ENCODE measurements at places on chromosomes 4 and X.
A peak's percentile ranks its signal among the peaks of the same experiment; 100 is the strongest.

- DNase-seq: no peak
Observed at GRCh38 chr4:52711272-52711671, 40.0 kb downstream of the ERVMER34-1 start.

- no peak for DNase-seq
Observed at GRCh38 chr4:102295153-102295862, 50.0 kb downstream of the SLC39A8 start.

- DNase-seq: no peak
Observed at GRCh38 chr4:132824761-132825160, 324.3 kb upstream of the PCDH10 start.

GRCh38 chr4:111618908-111619307, 526.3 kb upstream of the FAM241A start:
- DNase-seq: no peak

GRCh38 chr4:174763454-174764104, 65.5 kb downstream of the GLRA3 start:
- no peak for DNase-seq

- peak; percentile 19 for DNase-seq
Observed at GRCh38 chr4:80610845-80611677, 275.5 kb downstream of the CFAP299 start.

GRCh38 chr4:67055319-67055718, 490.0 kb downstream of the CENPC start:
- DNase-seq: no peak

GRCh38 chr4:72969976-72970375, 99.5 kb downstream of the COX18 start:
- DNase-seq: no peak

DNA sequence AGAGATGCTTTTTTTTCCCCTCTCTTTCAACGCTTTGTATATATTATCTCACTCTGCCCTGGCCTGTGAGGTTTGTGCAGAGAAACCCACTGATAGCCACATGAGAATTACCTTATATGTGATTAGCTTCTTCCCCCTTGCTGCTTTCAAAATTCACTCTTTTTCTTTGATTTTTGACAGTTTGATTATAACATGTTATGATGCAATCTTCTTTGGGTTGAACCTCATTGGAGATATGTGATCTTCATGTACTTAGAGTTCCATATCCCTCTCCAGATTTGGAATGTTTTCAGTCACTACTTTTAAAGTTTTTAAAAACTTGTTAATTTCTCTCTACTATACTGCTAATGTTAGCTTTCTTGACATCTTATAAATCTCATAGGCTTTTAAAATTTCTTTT, 479.5 kb upstream of the AGA start:
- DNase-seq: no peak

GRCh38 chr4:34365946-34366345, 1878.4 kb downstream of the ARAP2 start:
- DNase-seq: no peak

- no peak for DNase-seq
Observed at GRCh38 chrX:118675966-118676349, 51.4 kb upstream of the IL13RA1 start.

GRCh38 chrX:105608745-105609144, 213.6 kb upstream of the NRK start:
- no peak for DNase-seq

DNA sequence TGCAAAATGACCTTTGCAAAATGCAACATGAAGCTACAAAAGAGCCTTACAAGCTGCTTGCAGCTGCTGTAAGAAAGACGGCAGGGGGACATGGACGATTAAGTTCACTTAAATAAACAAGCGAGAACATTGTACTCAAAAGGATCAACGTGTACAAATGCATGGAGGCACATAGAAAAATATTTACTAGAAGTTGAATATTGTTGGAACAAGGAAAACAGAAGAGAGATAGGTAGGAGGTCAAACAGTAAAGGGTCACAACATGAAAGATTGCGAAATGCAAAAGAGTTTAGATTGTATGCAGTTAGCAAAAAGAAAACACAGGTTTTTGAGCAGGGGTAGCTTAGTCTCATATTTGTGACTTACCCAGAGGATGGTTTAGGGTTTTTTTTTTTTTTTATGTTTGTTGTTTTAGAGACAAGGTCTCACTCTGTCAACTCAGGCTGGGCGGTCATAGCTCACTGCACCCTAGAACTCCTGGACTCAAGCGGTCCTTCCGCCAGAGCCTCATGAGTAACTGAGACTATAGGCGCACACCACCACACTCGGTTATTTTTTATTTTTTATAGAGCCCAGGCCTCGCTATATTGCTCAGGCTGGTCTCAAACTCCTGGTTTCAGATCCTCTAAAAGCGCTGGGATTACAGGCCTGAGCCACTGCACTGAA, 1.4 kb upstream of the PHF8 start:
- no peak for DNase-seq

GRCh38 chrX:97399400-97399799, 515.7 kb downstream of the RPA4 start:
- DNase-seq: no peak

- peak; percentile 66 for DNase-seq
Observed at GRCh38 chr4:57078685-57079521, 31.3 kb downstream of the IGFBP7 start.

DNA sequence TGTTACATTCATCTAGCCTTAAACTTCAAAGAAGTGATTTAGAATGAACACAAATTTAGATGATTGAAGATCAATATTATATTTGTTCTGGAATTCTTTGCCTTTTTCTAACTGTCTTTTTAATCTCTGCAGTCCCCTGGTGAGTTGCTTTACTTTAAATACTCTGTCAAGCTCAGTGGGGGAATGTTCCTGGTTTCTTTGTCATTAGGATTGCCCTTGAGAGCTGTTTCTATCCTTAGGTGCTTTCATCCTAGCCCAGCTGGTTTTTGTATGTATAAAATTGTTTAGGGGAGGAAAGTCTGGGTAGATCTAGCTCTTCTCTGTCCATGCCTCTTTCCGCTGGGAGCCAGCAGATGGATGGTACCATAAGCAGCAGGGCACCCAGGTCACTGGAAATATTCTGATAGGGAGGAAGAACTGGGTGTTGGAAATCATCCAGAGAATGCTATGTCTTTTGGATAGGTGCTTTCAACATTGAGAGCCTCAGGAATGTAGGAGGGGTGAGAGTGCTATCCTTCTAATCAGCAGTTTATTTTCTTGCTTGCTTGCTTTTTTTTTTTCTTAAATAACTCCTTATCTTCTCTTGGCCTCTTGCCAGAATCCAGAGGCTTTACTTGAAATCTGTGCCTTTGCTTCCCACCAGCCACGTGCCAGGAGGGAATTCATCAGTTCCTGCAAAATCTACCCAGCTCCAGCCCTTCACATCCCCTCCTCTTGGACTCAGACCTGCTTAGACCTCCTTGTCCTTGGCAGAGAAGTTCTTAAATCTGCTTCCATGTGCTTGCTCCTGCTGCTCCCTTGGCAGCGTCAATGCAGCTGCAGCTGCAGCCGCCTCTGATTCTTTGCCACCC, 215.3 kb upstream of the ANXA3 start:
- no peak for DNase-seq

DNA sequence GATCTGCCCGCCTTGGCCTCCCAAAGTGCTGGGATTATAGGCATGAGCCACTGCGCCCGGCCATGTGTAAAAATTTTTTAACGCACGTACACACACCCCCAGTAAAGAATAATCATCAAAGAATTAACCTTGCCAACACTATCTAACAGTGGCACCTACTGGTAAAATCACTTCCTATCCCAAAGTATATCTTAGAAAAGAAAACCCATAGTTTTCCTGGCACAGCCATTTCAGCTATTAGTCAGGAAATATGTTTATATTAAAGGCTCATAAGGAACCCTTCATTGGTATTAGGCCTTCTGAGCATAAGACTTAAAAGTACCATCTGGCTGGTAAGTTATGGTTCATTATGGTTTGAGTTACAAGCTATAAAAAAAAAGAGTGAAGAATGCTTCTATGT, 14.1 kb downstream of the S100G start:
- DNase-seq: no peak

DNA sequence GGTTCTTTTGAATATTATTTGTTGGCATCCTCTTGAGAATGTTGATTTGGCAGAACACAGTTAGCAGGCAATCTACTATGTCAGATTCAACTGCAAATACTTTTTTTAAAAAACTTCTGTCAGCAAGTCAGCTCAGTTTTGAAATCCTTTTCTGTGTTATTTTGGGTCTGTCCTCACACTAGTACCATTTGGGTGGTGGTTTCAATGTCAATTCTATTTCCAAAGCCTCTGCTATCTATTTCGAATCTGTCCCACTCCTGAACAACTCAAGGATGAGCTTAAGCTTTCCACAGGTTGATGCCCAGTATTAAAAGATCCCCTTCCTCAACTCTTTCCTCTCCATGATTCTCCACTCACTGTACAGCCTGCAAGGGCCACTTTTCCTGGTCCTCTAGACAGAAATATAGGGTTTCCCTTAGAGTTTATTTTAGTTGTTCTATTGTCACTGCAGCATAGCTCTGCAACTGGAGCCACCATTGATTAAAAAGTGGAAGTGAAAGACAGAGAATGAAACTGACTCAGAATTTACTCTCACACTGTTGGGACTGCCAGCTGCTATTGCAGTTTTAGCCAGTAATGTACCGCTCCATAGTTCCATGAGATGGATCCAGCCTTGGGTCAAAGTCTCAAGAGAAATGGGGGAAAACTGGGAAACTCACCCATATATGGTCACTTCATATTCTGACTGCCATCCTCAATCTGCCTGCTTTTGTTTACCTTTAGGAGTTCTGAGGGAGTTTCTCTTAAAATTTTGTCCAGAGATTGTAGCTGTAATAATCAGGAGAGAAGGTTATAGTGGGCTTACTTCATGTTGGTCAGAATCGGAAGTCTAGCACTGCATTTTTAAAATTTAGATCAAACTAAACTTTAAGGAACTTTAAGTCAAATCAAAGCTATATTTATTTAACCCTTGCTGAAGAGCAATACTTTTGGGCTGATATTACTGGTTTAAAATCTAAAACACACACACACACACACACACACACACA, 14.6 kb downstream of the HDX start:
- no peak for DNase-seq

DNA sequence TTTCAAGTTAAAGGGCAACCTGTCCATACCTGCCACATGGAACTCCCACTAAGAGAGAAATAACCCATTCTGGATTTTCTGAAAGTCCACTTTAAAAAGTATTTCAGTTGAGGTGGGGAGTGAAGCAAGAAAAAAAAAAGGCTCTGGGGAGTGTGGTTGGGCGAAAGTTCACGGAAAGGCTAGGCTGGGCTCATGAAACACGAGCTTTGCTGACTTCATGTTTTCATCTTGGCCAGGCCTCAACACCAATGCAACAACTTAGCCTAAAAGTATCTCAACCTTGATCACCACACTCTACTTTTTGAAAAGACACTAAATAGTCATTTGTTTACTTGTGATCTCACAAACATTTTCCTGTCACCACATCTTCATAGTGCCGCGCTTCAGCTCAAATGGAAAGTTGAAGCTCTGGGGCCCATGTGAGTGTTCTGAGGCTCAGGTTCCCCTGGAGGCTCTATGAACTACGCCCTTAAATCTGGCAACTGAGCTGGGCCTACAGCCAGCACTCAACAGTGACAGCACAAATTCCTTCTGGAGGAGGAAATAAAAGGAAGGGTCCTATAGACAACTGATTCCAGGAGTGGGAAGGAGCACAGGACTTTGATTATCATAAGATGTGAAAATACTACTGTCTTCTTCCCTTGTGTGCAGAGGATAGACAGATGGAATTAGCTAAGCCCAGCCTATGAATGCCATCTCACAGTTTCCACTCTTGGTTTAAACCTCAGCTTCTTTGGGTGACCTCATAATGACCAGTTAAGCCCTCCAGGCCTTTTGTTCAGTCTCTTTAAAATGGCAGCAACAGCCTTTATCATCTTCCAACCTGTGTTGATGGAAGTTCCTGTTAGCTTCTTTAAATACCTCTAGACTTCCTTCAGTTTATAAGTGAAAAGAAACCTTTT, 5.1 kb downstream of the CD40LG start:
- no peak for DNase-seq

DNA sequence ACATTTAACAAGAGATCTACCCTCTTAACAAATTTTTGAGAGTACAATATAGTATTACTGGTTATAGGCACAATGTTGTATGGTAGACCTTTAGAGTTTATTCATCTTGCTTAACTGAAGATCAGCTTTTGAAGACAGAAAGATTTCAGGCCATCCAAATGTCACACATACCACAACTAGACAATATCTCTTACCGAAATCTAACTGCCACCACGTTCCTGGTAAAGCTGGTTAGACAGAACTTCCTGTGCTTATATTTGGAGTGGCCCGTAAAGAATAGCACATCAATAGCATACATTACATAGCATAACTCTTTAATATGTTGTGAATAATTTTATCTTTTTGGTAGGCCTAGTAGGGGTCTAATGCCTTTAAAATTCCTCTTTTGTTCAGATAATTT, 29.8 kb upstream of the ARHGEF6 start:
- DNase-seq: no peak

- DNase-seq: no peak
Observed at GRCh38 chr4:144634978-144635747, 10.8 kb upstream of the HHIP start.

GRCh38 chrX:13763489-13763888, 28.9 kb downstream of the OFD1 start:
- peak; percentile 81 for DNase-seq

- no peak for DNase-seq
Observed at GRCh38 chrX:44903107-44903506, 30.1 kb downstream of the KDM6A start.

DNA sequence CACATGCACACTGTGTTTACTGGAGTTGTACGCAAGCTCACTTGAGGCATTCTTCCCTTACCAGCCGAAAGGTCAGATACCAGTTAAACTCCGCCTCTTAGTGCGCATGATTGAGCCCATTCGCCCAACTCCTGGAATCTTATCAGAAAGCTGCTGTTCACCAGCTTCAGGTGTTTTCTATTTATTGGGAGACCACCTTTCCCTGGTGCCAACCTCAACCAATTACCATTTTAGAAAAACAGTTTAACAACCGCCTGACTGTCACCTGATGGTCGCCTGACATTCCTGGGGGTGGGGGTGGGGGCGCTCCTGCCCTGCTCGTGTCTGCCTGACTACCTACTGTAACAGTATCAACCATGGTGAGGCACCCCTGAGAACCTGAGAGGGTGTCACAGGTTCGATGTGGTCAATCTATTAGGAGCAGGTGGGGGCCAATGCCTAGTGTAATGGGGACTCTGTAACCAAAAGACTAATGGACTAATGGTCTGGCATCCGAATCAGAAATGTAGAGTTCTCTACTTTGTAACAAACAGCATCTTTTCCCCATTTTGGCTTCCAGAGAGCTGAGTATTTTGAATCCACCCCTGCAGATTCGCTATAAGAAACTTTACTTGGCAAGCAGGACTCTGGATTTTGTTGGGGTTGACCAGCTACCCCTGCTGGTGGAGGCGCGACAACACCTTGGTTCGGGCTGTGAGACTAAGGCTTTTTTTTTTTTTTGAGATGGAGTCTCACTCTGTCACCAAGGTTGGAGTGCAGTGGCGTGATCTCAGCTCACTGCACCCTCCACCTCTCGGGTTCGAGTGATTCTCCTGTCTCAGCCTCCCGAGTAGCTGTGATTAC, 58.2 kb upstream of the ZNF157 start:
- DNase-seq: no peak

- no peak for DNase-seq
Observed at GRCh38 chr4:67456577-67457196, 88.6 kb downstream of the CENPC start.

- no peak for DNase-seq
Observed at GRCh38 chr4:14877246-14878225, 124.7 kb upstream of the CPEB2 start.

GRCh38 chr4:117588771-117589170, 445.5 kb upstream of the NDST3 start:
- no peak for DNase-seq
